ENCODE measurements at places on chromosomes 1 and 21.

- peak; percentile 74 for DNase-seq
Observed at GRCh38 chr1:110011527-110012041, 22.8 kb upstream of the STRIP1 start.

GRCh38 chr1:111565079-111565478 is 54.5 kb upstream of the RAP1A start:
- DNase-seq = peak; percentile 65

DNA sequence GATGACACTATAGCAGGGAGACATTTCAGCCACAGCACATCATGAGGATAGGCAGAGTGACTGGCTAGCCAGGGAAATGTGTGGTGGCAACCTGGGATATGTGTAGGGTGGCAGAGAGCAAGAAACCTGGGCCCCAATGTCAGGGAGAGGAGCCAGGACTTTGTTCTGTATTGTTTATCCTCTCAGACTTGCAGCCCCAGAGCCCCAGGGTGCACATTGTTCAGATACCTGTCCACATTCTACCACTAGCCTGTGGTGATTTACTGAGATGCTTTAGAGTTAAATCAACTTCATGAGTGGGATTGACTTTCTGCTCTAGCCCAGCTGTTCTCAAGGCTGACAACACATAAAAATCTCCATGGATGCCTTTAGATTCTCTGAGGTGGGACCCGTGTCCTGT is 61.5 kb downstream of the MAB21L3 start:
- DNase-seq = no peak

- DNase-seq = no peak
Observed at GRCh38 chr1:157785248-157785647, 8.3 kb upstream of the FCRL2 start.

DNA sequence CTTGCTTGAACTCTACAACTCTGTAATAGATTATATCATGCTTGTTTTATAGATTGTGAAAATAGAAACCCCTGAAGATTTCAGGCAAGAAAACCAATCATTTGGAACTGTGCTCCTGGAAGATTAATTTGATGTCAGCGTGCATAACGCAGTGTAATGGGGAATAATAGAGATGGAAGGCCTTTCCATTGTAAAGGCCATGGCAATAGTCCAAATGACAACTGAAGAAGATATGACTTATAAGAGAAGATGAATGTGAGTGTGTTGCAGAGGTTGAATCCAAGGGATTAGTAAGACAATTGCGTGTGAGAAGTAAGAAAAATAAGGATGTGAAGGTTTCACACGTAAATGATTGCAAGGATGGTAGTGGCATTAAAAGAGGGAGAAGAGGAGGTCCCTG is 285.0 kb downstream of the DUSP10 start:
- no peak for DNase-seq
